Hematopoietic multipotent progenitor cell (in vitro differentiated cells): ENCODE measurements at places on chromosomes 13 and 19.
A peak's percentile ranks its signal among the peaks of the same experiment; 100 is the strongest.

DNA sequence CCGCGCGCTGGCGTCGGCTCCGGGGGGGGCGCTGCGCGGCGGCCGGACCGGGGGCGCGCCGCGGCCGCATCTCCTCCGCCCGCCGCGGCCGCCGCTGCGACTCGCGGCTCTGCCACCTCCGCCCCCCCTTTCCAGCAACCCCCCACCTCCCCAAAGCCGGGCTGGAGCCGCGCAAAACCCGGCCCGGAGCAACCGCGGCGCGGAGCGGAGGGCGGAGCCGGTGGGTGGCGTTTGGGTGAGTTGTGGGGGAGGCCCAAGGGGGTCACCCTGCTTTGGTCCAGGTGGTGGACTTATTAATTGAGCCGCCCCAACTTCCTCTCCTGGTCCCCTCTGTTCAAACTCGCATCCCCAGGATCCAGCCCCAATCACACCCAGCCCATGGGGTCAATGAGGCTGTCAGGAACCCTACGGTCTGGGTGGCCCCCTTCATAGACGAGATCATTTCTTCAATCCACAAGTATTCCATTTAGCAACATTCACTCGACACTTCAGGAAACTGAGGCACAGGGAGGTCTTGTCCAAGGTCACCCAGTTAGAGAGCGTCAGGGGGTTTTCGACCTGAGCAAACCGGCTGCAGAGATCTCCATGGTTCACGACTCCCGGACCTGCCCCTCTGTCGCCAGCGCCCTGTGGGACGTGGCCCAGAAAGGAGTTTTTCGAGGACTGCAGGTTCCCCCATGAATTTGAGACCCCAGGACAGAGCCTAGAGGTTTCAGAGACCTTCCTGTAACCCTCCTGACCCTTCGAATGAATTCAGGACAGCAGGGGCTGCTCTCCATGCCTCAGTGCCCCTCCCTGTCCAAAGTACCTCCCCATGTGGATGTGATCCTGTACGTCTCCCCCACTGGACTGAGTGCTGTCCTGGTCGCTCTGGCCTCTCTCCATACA lies 22.4 kb upstream of the SEMA6B start:
- DNase-seq = no peak

DNA sequence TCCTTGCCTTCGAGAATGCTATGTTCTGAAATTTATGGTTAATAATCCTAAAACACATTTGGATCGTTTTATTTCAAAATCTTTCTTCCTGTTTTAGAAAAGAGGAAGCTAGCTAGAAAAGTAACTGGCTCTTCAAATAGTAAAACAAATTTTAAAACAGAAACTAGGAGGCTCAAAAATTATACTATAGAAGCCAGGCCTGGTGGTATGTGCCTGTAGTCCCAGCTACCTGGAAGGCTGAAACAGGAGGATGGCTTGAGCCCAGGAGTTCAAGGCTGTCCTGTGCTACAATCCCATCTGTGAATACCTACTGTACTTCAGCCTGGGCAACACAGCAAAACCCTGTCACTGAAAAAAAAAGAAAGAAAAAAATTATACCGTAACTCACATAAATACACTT lies 57.9 kb downstream of the ELF1 start:
- peak; percentile 73 for DNase-seq

- no peak for DNase-seq
Observed at GRCh38 chr13:97225533-97225932, 3.4 kb downstream of the MBNL2 start.

DNA sequence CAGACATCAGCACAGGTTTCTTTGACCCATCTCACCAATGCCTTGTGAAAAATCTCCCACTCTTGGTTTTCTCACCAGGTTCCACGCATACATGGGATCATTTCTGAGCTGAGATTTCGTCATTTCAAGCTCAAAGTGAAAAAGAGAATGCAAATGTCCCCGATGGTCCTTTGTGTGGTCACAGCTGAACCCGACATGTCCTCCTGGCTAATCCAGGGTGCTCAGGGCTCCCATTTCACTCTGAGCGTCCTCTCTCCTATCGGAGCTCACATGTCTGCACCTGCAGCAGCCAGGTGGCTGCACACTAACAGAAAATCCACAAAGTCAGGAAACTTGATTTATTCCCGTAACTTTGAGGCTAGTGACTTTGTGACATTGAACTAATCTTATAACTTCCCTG lies 9.3 kb upstream of the CEACAM3 start:
- no peak for DNase-seq

DNA sequence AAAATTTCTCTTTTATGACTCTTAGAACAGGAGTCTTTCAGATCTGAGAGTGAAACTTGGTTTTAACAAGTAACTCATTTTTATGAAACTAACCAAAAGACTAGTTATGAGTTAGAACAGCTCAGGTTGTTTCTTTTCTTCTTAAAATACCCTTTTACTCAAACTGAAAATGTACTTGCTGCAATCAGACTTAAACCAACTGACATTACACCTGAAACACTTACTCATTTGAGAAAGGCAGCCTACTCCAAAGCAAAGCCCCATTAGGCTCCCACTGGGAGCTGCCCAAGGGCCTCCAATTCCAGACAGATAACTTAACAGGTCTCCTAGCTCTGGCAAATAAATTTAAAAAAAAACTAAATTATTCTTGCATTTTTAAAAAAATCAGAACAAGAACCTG lies 3.6 kb downstream of the FOXO1 start:
- no peak for DNase-seq

- no peak for DNase-seq
Observed at GRCh38 chr13:76874479-76874878, 11.7 kb downstream of the KCTD12 start.

DNA sequence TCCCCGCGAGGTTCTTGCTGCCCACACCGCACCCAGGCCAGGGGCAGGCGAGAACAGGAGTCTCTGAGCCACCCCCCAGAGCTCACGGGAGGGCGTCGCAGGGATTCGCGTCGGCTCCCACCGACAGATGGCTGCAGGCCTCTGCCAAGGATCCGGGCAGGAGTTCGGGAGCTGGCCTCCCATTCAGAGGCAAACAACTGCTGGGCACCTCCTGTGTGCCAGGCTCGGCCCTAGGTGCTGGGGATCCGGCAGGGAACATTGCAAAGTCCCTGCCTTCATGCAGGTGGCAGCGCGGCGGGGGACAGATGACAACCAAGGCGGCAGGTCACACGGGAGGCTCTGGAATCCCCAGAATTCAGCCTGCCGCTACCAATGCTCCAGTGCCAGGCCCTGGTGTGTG lies 25.3 kb downstream of the LRRC4B start:
- DNase-seq = no peak
